Epithelial cell of prostate (primary cell): ENCODE measurements at places on chromosomes 12 and 14.

DNA sequence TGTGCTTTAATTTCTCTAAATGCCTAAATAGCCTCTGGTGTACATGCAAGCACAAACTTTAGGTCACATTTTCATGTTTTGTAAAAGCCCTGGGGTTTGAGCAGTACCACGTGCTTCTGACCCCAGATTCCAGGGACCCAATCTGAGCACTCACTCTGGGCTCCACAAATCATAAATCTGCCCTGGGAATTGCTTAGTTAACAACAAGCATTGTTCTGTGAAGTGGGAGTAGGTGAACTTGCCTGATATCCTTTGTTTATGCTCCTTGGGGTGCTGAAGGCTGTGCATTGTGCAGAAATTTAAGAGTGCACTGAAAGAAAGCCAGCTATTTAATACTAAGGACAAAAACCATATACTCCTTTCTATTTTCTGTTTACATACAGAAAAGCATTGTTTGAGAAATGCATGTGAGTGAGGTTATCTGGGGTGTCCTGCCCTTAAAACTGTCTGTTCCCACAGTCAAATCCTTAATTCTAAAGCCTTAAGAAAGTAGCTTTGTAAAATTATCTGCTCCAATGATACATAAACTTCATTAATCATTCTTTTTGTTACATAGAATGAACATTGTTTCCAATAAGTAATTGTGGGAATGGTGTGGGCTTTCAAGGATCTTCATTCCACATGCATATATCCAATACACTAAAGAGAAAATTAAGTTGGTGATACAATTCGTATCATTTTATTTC, 258.6 kb upstream of the NPAS3 start:
- no peak for DNase-seq

- no peak for DNase-seq
These were observed 143.7 kb downstream of the TTLL5 start for GRCh38 chr14:75804570-75805275.

DNA sequence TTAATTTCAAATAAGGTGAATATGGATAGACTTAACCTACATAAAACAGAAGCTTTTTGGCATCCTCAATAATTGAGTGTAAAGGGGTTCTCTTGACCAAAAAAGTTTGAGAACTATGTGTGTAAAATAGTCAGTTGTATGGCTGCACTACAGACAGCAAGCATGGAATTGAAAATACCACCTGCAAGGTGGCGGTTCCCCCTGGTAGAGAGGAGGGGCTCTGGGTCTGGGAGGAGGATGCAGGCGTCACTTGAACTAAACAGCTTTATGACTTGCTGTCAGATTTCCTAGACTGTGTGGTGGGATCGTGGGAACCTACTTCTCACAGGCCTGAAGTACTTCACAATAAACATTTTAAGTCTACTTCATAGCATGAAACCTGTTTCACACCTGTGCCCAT, 6.3 kb downstream of the EVL start:
- DNase-seq = no peak

DNA sequence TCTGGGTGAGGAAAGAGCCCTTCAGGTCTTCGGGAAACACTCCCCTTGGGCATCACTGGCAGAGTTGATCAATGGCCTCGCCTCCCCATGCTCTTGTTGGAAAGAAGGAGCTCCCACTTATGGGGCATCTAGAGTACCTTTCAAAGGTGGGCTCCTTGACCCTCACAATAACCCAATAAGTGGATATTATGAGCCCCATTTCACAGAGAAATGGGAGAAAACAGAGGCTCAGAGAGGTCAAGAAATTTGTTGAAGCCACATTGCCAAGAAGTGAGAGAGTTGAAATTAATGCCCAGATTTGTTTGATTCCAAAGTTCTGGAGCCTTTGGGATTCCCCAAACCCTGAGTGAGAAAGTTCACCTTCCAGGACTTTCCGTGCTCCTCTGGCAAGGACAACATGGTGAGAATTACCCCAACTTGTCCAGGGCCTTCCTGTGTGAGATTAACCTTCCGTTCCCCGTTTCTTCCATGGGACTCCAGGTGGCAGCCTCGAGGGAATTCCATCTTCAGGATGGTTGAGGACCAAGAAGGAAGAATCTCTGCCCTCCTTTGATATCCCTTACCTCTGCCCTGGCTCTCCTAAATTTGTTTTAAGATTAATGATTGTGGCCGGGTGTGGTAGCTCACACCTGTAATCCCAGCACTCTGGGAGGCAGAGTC, 7.5 kb upstream of the CHD4 start:
- no peak for DNase-seq

- DNase-seq = no peak
These were observed 230.3 kb downstream of the AACS start for GRCh38 chr12:125295550-125295949.

DNA sequence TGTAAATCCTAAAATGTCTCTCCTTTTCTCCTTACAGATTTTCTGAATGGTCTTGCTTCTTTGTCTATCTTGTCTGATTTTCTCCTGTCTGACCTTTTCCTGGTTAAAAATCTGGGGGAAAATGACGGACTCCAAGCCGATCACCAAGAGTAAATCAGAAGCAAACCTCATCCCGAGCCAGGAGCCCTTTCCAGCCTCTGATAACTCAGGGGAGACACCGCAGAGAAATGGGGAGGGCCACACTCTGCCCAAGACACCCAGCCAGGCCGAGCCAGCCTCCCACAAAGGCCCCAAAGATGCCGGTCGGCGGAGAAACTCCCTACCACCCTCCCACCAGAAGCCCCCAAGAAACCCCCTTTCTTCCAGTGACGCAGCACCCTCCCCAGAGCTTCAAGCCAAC, 23.0 kb downstream of the ACACB start:
- DNase-seq = no peak

DNA sequence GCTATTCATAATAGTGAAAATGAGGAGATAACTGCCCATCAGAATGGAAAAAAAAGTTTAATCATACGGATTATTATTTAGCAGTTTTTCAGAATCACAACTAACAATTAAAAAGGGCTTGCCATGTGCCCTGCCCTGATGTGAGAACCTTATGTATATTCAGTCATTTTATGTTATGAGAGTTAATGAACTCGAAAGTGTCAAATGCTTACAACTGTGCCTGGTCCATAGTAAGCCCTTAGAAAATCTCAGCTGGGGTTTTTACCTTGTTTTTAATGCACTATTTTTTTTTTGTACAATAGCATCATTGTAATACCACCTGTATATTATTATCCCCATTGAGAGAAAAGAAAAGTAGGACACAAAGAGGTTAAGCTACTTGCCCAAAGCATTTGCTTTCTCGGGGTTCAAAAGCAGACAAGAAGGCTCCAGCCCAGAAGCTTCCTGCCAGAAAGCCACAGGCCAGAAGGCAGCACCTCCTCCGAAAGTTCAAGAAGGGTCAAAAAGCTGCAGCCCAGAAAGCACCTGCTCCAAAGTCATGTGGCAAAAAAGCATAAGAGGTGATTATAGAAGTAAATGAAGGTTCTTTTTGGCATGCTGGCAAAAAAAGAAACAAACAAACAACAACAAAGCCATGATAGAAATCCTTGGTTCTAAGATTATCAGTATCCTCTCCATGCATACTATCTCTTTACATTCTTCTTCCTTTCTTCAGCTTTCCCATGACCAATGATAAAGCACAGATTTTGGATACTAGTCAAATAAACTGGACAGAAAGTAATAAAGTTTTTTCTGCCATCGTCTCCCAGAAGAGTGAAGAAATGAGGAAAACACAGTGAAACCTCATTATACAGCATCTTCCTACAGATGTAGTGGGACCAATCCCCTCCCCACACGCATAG, 59.1 kb upstream of the NAP1L1 start:
- no peak for DNase-seq

DNA sequence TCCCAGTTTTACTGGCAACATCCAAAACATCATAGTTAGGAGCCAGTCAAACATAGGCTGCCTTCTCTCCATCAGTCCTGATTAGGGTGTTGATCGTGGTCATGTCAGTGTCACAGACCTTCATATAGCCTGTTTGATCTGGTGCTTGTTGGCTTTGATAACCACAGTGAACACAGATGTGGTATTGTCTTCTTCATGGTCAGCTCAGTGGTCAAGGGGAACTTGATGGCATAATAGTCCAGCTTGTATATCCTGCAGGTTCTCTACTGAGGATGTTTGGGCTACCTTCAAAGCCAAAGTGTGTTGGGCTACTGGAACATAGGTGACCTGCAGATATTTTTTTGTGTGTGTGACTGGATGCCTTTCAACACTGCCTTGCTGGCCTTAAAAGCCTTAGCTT, 21.7 kb downstream of the PRORP start:
- no peak for DNase-seq

DNA sequence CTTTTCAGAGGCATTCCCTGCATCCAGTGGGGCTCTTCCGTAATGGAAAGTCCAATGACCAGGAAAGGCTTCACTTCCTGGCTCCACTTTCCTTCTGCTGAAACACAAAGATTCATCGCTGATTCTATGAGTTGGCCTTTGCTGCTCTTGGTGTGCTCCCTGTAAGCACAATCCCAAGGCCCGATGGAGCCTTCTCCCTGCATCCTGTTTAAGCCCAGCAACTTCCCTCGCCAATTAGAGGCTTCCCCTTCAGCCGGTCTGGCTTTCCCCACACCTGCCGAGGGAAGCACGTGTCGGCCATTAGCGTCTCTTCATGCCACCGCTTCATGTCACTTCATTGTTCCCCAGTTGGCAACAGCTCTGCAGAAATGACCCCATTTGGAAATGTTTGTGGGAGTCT, 693.9 kb downstream of the MED13L start:
- DNase-seq = no peak

- no peak for DNase-seq
These were observed 8.8 kb upstream of the TRPV4 start for GRCh38 chr12:109842021-109842420.

- DNase-seq = no peak
These were observed 105.5 kb upstream of the CCND2 start for GRCh38 chr12:4168036-4168435.

DNA sequence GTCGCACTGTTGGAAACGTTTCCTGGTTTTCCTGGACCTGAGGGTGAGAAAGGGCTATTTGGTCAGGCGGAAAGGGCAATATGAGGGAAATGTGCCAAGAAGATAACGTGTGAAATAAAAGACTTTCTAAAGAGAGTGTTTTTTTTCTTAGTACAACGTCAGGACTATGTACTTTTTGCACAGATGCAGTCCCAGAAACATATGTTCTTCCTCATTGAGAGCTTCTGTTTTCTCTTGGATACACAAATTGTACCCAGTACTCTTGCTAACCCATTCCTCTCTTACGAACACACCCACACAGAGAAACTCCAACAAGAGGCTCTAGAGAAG, 669 bp upstream of the PKP2 start:
- no peak for DNase-seq

- no peak for DNase-seq
These were observed 23.1 kb upstream of the NID2 start for GRCh38 chr14:52091928-52092327.

DNA sequence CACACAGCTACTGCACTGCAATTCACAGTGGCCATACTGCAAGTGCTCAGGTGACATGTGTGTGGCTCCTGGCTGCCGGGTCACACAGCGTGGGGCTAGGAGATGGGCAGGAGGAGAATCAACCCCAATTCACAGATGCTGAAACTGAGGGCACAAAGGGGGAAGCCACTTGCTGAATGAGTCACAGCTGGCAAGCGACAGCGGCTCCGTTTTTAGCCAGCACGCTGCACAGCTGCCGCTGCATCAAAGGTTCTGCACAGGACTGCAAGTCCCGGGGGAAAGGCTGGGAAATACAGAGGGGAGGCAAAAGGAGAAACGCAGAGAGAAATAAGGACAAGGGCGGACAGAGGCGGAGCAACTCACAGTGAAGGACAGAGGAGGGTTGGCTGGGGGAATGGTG, 57.9 kb downstream of the KDM2B start:
- no peak for DNase-seq

DNA sequence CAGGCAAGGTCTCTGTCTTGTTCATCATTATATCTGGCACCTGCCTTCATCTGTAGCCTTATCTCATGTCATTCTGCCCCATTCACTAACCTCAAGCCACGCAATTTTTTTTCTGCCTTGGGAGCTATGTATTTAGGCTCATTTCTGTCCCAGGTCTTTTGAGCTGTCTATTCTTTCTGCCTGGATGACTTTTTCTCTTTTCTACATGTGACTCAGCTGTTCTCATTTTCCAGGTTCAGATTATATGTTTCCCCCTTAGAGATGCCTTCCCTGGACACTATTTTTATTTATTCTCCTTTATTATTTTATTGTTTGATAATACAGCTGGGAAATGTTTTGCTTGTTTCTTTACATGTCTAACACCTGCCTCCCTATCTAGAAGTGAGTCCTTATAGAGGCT, 737.4 kb upstream of the TBX3 start:
- no peak for DNase-seq

- DNase-seq = no peak
These were observed 201.2 kb downstream of the SYNE2 start for GRCh38 chr14:64053694-64054669.

GRCh38 chr14:88154926-88155325, 150.0 kb downstream of the GPR65 start:
- no peak for DNase-seq

- DNase-seq = no peak
These were observed 19.3 kb downstream of the JAG2 start for GRCh38 chr14:105149146-105149781.

GRCh38 chr12:46892034-46892705, 66.4 kb upstream of the SLC38A4 start:
- DNase-seq = no peak

GRCh38 chr12:131063960-131064359, 110.3 kb downstream of the ADGRD1 start:
- no peak for DNase-seq

DNA sequence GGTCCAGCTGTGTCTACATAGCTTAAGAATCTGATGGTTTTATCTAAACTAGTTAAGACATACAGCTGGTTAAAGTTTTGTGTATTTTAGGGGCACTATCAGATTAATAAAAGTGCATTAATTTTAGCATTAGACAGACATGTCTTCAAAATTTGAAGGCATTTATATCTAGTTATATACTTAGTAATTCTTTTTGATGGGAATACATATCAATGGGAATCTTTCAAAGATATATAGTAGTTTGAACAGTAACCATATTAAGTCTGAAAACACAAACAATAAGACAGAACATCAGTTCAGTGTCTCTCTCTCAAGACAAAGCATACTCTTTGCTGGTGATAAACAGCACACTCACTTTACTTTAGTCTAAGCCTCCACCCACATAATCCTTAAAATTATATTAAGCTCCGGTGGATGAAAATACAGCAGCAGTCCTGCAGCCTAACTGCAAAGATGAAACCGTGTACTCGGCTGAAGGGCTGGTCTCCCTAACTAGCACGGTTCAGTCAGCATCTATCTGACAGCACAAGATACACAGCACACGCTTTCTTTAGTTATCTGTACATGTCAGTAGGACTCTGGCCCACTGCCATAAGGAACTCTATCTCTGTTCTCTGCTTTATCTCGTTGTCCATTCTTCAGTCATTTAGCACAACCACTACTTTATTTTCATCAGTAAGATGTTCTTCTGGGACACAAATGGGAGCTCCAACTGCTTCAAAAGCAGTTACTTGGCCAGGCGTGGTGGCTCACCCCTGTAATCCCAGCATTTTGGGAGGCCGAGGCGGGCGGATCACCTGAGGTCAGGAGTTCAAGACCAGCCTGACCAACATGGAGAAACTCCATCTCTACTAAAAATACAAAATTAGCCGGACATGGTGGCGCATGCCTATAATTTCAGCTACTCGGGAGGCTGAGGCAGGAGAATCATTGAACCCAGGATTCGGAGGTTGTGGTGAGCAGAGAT, 80.5 kb downstream of the MED13L start:
- no peak for DNase-seq
